Fibroblast of lung (primary cell): ENCODE measurements at places on chromosomes 4 and X.

GRCh38 chr4:107931775-107932321 lies 499 bp downstream of the CYP2U1 start:
- no peak for DNase-seq

GRCh38 chr4:66577922-66578321 lies 907.6 kb upstream of the EPHA5 start:
- no peak for DNase-seq

- DNase-seq = no peak
Measured at GRCh38 chr4:168999809-169000208, 10.2 kb downstream of the CBR4 start.

GRCh38 chr4:12071316-12071715 lies 642.6 kb upstream of the HS3ST1 start:
- no peak for DNase-seq

DNA sequence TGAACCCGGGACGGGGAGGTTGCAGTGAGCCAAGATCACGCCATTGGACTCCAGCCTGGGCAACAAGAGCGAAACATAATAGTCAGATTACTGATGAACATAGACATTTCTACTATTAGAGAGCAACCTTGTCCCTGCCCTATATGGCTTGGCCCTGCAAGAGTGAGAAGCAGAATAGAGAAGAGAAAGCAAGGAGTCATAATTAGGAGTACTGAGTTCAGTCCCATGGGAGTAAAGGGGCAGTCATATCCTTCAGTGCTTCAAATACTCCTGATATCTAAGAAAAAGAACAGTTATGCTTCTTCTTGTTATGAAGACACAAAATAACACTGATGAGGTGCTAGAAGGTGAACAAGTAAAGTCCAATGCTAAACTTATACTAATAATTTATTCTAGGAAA lies 33.8 kb downstream of the CLDN2 start:
- no peak for DNase-seq

DNA sequence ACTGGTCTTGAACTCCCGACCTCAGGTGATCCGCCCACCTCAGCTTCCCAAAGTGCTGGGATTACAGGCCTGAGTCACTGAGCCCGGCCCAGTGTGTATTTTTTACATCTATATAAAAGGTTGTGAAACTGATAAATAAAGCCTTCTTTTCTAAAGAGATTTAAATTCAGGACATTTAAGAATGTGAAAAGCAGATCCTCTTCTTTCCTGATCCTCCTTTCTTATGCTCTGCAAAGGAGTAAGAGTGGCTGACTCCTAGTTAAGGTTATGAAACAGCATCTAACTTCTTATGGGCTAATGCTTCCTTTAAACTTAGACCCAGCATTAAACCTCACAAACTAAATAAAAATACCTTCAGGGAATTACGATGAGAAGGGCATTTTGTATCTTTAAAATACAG lies 197.7 kb upstream of the MAB21L2 start:
- DNase-seq = no peak

- no peak for DNase-seq
Measured at GRCh38 chrX:119895843-119896326, at the start of gene AKAP14. AKAP14 (plus strand) TSS chrX:119895893; CDS start chrX:119903224, 7,331 bp downstream.

- DNase-seq = peak; percentile 85
Measured at GRCh38 chrX:39907964-39908661, 189.6 kb downstream of the BCOR start.

DNA sequence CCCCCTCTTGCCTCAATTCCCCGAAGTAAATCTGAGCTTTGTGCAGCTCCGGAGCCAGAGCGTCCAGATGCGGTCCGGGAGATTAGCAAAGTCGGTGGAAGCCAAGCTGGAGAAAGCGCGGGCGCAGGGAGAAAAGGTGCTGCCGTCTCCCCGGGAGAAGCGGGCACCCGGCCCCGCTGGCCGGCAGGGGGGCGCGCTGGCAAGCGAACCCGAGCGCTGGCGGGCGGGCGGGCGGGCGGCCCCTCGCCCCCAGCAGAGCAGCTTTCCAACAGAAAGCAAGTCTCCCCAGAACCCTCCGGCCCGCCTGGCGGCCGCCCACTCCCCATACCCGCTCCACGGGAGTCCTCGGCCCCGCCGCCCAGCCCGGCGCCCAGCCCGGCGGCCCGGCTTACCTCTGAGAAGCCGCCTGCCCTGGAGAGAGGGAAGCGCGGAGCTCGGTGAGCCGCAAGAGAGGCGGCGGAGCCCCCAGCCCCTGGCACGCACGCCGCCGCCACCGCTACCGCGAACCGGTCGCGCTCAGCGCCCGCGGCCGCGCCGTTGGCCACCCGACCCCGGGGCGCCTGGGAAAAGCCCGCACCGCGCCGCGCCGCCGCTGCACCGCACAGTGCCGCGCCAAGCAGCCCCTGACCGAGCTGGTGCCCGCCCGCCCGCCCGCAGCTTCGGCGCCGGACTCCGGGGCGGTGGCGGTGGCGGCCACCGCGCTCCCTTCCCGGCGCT lies 529 bp upstream of the CITED1 start:
- DNase-seq = no peak

DNA sequence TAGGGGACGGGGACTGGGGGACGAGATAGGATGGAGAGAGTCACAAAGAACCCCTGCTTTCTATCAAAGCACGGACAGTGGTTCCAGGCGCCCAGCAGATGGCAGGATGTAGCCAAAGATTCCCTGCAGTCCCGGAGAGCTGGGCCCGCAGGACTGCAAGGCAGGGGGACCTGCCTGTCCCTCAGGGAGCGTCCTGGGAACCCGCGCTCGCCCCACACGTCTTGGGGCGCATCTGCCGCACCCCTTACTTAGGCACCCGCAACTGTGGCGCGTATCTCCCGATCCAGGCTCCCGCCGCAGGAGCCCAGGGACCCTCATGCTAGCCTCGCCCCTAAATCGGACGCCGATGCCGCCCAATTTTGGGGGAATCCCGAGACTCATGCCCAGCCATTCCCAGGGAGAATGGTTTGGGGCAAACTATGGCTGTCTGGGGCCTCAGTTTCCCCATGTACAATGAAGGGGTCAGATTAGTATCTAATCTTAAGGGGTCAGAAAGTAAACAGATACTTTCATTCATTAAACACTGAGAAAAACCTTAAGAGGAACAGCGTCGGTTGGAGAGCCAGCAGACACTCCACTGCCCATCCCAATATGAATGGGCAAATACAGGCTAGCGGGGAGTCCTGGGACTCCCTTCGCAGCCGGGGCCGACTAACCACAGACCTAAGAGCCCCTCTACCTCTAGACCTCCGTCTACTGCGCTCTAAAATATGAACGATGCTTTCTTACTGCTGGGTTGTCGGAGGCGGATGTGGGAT lies 581 bp upstream of the STK32B start:
- DNase-seq = peak; percentile 76

DNA sequence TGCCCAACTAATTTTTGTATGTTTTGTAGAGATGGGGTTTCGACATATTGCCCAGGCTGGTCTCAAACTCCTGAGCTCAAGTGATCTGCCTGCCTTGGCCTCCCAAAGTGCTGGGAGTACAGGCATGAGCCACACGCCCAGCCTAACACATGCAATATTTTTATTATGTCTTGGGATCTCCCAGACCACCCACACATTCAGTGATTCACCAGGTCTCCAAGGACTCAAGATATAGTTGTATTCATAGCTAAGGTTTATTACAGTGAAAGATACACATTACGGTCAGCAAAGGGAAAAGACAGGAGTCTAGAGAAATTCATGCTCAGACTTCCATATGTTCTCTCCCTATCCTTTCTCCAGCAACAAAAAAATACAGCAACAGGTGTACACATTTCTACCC lies 25.5 kb upstream of the FAM120C start:
- peak; percentile 67 for DNase-seq

DNA sequence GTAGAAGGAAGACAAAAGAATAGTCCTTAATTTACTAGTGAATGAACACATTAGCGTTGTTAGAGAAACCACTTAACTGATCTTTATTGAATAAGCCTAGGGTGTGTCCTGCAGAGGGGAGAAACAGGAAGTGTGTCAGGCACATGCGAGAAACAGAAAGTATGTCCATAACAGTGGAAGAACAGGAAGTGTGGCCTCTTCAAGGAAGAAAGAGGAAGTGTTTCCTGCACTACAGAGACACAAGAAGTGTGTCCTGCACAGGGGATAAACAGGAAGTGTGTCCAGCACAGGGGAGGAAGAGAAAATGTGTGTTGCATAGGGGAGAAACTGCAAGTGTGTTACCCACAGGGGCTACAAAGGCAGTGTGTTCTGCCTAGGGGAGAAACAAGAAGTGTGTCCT lies 539.6 kb upstream of the PRKX start:
- no peak for DNase-seq

DNA sequence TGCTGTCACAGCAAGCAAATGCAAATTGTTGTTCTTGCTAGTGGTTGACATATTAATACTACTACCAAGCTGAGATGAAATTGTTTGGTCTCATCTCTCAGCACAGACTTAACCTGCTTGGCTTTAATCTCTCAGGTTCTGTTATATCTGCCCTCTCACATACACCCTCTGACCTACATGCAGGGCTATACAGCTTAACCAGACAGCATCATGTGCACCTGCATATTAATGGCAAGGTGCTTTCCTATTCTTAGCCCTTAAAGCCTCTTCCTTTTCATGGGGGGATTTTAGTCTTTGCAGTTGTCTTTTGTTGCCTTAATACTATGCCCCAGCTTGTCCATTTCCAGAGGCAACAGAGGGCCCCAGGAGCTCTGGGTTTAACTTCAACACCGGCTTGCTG lies 114.5 kb downstream of the NR3C2 start:
- DNase-seq = no peak

GRCh38 chrX:17632942-17633341 lies 104.4 kb upstream of the SCML1 start:
- peak; percentile 23 for DNase-seq

GRCh38 chrX:37752936-37753335 lies 26.9 kb upstream of the CYBB start:
- no peak for DNase-seq

DNA sequence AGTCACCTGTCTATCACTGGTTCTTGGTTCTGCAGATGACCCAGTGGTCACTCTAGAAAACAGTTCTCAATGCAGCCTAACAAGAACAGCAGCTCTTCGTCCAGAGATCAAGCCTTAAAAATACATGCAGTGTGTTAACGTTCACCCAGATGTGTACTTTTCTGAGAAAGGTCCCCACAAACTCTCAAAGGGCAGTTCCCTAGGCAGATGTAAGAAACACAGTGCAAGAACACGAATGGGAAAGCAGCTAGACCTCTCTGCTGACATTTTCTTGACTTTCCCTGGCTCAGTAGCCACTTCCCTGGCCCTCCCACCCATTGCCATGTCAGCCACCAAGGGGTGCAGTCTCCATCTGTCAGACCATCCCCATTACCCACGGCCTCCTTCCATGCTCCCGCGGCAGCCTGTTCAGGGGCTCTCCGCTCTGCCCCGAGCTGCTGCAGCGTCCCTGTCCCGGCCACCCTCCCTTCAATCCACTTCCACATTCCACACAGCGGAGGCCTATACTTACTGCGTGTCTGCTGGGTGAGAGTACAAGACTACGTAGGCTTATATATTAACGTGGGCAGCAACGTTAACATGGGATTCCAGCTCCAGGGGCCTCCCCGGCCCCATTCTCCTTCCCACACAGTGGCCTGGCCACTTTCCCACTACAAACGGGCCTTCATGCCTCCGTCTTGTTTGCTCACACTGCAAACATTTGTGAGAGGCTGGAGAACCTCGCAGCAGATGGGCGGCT lies 34.3 kb downstream of the IRF2 start:
- peak; percentile 59 for DNase-seq
